Stimulated activated CD8-positive, alpha-beta memory T cell treated with anti-CD3 and anti-CD28 coated beads, Interleukin-12 subunit alpha, Interleukin-12 subunit beta, amount 100 ng/mL, for 4 hours (primary cell): ENCODE measurements at places on chromosomes 16 and 17.
A peak's percentile ranks its signal among the peaks of the same experiment; 100 is the strongest.

DNA sequence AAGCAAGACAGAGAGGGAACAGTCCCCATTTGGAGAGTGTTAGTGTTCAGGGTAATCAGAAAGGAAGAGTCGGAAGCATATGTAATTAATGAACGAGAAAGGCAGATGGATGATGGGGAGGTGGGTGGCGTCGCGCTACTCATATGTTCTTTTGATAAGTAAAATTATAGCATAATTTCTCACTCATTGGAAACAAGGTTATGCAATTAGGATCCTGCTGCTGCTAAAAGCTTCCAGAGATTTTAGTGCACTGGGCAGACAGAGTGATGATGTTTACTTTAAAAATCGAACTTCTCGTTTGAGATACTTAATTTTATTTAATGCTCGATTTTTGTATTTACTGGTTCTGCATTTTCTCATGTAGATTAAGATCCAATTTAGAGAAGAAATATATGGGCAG lies 96.2 kb downstream of the PRKCA start:
- no peak for DNase-seq

DNA sequence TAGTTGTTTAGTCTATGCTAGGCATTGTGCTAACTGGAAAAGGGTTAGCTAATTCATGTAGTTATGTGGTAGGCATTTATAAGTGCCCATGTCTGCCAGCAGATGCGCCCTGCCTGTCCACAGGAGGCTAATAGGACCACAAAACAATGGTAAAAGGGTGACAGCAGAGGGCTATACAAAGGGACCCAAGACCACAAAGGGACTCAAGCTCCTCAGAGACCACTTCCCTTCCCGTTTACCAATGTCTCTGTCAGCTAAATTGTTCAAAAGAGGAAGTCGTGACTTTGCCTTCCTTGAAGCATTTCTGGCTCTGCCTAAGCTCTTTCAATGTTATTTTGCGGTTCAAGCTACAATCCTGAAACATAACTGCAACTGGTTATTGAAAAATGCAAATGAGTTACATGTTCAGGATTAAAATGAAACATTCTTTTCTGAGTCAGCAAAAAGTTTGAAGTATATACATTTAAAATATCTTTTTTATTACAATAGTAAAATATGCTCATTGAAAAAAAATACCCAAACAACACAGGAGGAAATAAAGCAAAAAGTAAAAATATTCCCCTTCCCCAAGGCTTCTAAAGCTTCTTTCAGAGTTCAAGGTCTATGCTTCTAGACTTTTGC lies 149.2 kb downstream of the MAF start:
- no peak for DNase-seq

DNA sequence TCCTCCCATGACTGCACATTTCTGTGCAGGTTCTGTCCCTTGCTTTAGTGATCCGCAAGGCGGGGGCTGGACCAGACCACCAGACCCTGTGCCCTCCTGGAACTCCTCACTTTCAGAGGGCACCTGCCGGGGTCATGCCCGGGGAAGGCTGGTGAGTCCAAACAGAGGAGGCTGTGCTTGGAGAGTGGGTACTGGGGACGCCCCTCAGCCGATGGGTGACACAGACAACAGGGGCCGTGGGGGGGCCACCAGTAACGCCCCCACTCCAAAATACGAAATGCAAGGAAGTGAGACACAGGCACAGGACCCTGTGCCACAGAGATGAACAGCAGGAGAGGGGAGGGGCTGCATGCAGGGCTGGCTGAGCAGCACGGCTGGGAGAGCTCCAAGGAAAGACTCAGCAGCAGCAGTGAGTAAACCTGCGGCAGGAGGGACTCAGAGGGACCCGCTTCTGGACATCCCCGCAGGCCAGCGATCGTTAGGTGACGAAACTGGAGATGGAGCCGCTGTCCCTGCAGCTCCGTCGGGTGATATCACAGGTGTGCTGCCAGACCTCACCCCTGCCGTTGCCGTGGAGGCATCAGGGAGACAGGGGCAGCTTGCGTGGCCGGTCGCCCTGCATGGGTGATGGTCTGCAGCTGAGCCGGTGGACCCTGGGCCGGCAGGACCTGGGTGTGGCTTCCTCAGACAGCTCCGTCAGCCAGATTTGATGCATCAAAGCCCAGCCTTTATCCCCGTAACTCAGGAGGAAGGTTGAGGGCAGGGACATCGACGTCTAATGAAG lies 71.2 kb upstream of the GNG13 start:
- no peak for DNase-seq

DNA sequence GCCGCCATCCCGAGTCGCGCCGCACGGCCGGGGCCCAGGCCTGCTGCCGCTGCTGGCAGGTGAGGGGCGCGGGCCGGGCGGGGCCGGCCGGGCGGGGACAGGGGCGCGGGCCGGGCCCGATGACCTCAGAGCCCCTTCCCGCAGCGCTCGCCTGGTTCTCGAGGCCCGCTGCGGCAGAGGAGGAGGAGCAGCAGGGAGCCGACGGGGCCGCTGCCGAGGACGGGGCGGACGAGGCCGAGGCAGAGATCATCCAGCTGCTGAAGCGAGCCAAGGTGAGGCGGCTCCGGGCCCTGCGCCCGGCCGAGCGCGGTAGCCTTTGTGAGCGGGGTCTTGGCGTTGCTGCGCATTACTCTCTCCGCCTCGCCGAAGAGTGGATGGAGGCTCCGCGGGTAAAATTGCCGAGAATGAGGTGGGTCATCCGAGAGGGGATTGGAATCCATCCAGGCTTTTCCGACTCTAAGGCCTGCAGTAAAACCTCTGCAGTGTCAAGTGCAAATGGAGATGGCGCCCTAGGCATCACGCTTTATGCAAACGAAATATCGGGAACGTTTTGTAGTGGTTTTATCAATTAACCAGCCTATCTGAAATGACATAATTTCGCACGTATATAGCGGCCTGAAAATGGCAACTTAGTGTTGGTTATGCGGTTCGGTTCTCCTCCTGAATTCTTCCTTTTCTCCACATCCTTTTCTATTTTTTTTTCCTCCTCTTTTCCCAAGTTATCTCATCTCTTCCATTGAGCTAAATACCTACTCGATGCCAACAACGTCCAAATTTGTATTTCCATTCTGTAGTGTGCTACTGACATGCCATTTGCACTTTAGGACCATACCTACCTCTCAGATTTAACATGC lies 577 bp downstream of the TTC19 start:
- no peak for DNase-seq

DNA sequence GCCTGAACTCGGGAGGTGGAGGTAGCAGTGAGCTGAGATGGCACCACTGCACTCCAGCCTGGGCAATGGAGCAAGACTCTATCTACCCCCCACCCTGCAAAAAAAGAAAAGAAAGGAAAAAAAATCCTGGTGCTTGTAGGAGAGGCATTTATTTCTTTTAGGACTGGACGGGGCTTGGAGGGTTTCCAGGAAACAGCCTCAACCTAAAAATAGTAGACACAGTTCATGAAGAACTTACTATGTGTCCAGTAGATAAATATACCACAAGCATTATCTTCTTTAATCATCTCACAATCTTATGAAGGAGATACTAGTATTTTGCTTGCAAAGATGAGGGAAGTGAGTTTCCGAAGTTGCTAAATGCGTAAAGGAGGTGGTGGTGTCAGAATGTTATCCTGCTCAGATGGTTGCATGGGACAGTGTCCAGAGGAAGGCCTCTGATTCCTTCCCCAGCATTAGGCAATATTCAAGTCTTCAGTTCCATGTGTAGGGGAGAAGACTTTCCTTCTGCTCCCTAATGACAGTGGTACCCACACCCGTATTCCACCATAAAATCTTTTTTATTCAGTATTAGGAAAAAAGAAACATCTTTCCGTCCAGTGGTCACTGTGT lies 263.2 kb downstream of the WWOX start:
- DNase-seq: no peak

GRCh38 chr16:26521626-26522025 lies 545.1 kb upstream of the C16orf82 start:
- DNase-seq: no peak

GRCh38 chr17:77808686-77809425 lies 149.6 kb upstream of the TNRC6C start:
- no peak for DNase-seq

DNA sequence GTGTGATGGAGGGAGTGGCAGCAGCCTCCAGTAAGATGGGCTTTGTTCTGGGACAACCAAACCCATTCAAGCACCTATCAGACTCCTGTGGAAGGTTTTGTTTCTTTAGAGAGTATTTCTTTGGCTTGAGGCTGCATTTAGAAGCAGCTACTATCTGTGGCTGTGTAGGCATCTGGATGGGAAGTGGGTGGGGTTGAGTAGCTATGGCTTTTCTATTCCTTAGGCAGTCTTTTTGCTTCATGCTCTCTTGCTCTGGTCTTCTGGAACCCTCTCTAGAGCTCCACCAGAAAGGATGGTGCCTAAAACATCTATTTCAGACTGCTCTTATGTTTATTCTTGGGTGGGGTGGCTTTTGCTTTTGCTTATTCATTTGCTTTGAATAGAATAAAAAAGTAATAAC lies 19.9 kb downstream of the TNRC6A start:
- no peak for DNase-seq

DNA sequence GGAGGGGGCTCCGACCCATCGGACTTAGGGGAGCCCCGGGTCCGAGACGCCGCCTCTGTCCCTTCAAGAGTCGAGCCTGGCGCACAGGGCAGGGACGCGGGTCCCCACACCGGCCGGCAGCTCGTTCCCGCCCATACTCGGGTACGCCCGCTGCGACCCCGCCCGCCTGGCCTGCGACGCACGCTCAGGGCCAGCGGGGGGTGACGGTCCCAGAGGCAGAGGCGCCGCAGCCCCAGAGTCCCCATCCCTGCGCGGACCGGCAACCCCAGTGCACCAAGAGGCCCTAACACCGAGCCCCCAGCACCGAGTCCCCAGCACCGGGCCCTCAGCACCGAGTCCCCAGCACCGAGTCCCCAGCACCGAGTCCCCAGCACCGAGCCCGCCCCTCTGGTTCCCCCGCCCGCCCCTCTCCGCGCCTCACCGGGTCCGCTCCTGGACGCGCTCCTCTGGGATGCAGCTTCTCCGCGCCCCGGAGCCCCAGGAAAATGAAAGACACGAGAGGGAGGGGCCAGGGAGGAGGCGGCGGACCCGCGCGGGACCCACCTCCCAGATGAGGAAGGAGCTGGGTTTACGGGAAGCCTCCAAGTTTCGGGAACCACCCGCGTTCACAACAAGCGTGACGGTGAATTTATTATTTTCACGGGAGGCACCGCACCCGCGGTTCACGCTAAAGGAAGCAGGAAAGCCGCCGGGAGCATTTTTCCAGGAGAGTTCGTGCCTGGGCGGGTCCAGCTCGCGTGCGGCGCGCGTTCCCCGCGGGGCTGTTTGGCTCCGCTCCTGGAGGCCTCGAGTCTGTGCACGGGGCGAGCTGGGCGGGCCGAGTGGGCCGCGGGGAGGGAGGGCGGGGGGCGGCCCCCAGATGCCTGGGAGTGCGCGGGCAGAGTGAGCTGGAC lies at the start of gene SECTM1:
Gene SECTM1, minus strand, starts transcription at position 488 of the 893 bp plus-strand sequence. CDS start 6,526 bp downstream, outside the sequence.
- no peak for DNase-seq

- DNase-seq: no peak
Observed at GRCh38 chr17:78120971-78121800, 7.4 kb downstream of the TMC6 start.

- DNase-seq: no peak
Observed at GRCh38 chr17:2057760-2058585, 3.1 kb downstream of the HIC1 start.

DNA sequence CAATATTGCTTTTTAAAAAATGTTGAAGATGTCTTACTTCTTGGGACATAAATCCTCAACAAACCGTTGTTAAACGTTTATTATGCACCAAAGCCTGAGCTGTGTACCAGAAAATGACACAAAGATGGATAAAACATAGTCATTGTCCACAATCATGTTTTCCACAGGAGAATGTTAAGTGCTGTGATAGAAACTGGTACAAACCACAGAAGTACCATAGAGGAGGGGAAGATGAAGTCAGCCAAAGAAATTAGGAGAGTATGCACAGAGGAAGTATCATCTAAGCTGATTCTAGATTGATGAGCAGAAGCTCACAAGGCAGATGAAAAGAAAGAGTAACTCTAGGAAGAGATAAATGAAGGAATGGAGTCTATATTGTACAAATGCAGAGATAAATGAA lies 142.6 kb upstream of the HLF start:
- DNase-seq: no peak

DNA sequence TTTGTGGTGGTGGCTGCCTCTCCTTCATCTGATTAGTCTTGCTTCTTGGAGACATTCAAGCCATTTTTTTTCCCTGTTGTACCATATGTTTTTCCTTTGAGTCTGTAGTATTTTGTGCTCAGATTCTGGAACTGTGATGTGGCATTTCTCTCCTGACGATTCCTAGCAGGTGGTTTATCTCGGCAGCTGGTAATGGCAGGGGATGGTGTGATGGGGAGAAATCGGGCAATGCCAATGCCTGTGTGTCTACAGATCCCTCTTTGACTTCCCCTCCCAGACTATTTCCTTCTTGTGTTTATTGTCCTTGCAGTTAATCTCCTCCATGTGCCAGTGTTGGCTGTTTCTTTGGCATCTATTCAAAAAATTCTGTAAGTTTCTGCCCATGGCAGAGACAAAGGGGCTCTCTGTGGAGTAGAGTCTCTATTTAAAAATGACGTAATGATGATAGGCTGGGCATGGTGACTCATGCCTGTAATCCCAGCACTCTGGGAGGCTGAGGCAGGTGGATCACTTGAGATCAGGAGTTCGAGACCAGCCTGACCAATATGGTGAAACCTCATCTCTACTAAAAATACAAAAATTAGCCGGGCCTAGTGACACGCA lies 90.2 kb upstream of the ERCC4 start:
- no peak for DNase-seq

DNA sequence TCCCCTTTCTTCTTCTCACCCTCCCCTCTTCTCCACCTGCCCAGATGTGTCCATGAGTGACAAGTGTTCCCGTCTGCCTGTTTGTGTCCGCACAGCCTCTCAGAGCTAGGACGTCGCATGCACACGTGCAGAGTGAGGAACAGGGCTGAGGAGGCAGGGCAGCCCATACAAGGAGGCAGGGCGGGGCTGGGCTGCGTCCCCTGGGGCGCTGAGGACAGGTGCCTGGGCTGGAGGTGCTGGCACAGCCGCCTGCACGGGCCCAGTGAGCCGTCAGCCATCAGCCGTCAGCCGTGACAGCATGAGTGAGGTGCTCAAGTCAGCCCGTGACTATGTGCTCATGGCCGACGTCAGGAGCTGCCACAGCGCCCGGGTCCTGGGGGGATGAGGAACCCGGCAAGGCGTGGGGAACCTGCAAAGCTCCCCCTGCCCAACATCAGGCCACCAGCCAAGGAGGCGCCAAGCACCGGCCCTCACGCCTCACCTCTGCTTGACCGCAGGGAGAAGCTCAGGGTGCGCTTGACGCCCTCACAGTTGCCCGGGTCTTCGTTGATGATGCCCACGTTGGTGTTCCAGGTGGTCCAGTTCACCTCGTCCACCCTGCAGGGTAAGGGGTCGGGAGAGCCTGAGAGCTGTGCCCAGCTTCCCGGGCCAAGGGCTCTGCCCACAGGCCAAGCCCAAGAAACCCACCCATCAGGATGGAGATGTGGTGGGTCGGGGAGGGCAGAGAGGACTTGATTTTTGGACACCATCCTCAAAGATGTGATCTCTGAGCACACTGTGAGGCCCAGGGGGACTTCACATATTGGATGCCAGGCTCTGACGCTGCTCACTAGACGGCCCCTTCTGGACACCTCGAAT lies 13.7 kb upstream of the TRPV3 start:
- DNase-seq: no peak

- DNase-seq: no peak
Observed at GRCh38 chr16:27826081-27826892, 237.2 kb downstream of the GSG1L start.

GRCh38 chr17:81091154-81091553 lies 56.2 kb downstream of the BAIAP2 start:
- DNase-seq: no peak

GRCh38 chr17:1455291-1455796 lies 688 bp downstream of the CRK start:
- peak; percentile 18 for DNase-seq

- DNase-seq: no peak
Observed at GRCh38 chr16:70018254-70018653, 67.1 kb downstream of the CLEC18A start.

GRCh38 chr17:75689441-75689873 lies 22.3 kb downstream of the SAP30BP start:
- no peak for DNase-seq
